ENCODE measurements at places on chromosomes 7 and 10.

DNA sequence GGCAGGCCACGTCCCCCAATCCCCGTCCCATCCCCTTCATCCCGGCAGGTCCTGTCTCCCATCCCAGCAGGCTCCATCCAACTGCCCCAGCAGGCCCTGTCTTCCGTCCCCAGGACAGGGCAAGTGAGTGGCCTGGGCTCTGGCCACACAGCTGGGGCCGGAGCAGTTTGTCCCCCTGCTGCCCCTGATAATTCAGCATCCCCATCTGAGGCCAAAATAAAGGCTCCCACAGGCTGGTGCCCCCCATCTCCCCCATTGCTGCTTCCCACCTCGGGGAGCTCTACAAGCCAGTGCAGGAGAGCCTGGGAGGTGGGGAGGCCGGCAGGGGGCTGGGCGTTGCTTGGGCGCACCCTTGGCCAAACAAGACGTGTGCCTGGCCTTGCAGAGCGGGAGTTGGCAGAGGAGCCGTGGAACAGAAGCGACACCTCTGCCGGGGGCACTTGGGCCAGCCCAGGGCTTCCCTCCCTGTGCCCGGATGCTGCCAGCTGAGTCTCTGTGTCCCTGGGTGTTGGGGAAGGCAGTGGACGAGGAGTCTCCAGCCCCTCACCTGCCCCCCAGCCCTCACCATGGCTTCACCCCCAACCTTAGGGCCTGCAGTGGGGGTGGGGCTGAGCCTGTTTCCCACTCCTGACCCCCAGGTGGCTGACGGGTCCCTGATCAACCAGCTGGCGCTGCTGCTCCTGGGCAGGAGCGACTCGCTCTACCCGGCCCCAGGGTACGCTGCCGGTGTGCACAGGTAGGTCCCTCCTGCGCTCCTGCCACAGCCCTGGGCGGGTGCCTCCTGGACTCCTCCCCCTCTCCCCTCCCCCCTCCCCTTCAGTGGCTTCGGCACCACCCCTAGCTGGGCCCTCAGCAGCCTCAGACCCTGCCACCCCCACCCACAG is 14.0 kb downstream of the AP5Z1 start:
- no peak for DNase-seq

DNA sequence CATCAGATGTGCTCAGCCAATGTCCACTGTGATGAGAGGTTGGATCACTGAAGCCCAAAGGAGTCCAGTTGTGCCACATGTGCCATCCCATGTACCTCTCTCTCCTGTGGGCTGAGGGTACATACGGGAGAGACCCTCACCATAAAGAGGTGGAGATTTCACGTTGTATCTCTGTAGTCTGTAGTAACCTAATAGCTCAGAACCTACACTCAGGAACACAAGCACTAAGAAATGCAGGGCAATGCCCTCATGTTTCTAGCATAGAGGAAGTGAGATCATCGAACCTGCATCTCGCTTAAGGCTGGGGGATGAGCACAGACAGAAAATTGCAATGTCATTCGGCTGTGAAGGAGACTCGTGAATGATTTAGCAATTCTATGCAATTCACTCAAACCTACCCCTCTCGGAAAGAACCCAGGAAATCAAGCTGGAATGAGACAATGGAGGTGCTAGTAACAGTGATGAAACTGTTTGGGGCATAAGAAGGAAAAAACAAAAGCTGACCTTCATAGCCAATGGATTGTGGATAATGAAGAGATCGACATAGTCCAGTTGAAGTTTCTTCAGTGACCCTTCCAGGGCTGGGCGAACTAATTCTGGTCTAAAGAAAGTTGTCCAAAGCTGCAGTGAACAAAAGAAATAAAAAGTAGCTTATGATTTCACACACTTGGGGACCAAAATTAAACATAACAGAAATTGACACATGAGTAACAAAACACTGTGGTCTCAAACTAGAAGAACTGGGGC is 80.3 kb upstream of the UCN3 start:
- no peak for DNase-seq

- DNase-seq: no peak
Observed at GRCh38 chr7:102073931-102074880, 212.5 kb upstream of the SH2B2 start.

DNA sequence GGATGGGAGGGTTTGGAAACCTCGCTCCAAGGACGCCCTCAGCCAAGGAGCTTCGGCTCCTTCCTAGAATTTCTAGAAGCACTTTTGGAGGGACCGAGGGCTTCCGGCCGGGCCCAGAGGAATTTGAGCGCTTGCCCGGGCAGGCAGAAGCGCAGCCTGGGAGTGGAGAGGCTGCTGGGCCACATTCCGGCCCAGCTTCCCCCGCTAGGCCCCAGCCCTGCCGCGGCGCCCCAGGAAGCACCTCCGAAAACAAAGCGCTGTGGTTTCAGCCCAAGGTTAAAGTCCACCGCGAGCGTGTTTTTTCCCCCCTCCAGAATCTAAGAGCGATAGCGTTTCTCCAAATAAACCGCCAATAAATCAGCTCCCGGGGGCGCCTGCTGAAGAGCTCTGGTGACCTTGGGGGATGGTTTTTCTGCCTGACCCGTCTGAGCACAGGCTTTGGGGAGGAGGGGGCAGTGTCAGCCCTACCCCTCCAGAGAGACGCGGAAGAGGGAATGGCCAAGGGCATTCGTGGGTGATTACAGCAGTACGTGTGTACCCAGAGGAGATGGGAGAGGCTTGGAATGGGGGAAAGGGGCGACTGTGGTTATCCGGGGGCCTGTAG is 5.7 kb upstream of the TNRC18 start:
- DNase-seq: no peak

- DNase-seq: no peak
Observed at GRCh38 chr10:72638586-72639440, 12.9 kb upstream of the MICU1 start.
